ENCODE measurements at places on chromosomes 13 and 19.
A peak's percentile ranks its signal among the peaks of the same experiment; 100 is the strongest.

- peak; percentile 36 for DNase-seq
Measured at GRCh38 chr13:60329221-60329923, 67.6 kb upstream of the TDRD3 start.

GRCh38 chr19:5564930-5565329, 2.8 kb downstream of the TINCR start:
- DNase-seq = no peak

GRCh38 chr19:27833031-27833430, 1379.9 kb downstream of the UQCRFS1 start:
- DNase-seq = no peak

- DNase-seq = no peak
Measured at GRCh38 chr13:20264271-20265018, 32.3 kb upstream of the GJB6 start.

- DNase-seq = no peak
Measured at GRCh38 chr19:29873801-29874575, 62.2 kb downstream of the CCNE1 start.

DNA sequence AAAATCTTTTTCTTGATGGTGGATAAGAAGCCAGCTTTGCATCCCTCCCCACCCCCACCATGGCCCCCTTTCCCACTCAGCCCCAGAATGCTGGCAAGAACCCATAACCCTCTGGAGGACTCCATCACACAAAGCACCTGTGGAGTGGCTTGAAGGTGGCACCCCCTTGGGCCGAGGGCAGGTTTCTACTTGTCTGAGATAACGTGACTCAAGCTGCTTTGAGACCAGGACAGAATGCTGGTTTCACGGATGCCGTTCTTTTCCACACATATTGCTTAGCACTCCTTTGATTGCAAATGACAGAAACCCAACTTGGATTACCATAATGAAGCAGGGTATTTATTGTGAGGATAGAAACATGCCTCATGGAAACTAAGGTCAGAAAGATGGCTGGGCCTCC, 82.2 kb downstream of the LACC1 start:
- no peak for DNase-seq
